ENCODE measurements at places on chromosomes 11 and 22.

DNA sequence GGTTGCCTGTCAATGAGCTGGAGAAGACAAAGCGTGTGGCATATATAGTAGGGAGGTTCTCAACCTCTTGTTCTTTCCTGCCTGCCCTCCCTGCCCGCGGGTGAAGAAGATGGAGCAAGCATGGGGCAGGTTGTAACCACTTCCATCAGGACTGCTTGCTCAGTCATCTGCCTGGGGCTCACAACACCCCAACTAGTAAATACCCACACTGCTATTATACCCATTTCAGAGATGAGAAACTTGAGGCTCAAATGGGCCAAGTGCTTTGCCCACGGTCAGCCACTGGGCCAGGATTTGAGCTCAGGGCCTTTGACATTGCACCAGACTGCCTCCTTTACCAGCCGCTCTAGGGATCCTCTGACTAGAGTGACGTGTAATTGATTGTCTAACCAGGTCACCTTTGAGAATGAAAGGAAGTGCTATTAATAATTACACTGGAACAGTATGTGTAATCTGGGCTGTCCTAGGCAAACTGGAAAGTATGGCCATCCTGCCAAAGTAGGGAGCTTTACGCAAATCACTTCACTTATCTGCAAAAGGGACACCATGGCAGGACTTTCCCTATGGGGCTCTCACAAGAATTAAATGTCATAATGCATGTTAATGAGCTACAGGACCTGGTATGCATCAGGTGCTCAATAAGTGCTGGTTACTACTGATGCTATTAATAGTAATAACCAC is 2.8 kb upstream of the CDC42EP1 start:
- no peak for DNase-seq

DNA sequence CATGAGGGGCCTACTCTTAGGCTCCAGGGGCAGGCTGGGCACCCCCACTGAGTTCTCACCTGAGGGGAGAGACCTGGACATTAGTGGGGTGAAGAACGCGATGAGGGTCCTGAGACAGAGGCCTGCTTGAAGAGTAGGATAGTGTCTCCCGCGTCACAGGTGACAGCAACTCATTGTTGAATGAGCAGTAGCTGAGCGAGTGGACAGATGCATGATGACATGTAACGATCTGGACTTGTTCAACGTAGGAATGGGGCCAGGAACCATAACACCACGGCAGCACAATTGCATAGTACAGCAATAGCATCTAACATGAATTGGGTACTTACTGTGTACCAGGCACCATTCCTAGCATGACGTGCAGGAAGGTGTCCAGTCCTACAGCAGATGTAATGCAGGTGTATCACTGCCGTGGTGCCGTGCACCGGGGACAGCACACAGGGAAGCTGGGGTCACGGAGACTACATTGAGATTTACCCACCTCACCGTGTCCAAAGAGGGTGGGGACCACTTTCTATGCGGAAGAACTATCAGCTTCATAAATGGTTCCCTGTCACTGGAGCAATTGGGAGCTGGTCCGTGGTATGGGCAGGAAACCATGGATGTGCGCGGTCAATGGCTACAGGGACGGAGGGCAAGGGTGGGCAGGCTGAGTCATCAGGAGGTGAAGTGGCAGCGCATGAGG is 1019.1 kb downstream of the TBC1D22A start:
- DNase-seq, result no peak

DNA sequence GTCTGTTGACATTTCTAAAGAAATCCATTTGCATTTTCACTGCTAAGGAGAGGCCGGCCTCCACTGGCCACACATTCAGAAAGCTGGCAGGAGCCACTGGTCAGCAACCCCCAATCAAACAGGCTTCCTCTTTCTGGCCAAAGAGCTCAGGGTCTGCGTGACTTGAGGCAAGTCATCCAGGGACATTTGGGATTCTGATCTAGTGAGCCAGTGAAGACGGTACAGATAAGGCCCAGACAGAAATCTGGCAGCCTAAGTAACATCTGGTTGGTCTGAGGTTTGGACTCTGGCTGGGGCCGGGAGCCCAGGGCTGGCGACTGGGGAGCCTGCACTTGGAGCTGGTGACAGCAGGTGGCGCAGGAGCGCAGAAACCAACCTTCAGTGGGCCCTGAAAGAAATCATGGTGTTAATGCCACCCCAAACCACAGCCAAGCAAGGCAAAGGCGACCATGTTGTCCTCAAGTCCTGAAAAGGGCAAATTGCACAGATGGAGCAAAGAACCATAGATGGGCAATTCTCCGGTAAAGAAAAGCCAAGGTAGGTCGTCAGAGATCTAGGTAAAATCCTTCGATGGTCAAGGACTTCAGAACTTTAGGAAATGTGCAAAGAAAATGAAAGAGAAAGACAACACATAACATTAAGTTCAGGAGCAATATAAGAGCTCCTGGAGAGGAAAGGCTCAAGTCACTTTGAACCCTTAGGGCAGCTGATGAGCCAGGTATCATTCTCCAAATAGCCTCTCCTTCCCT is 99.4 kb upstream of the BLID start:
- peak; percentile 86 for DNase-seq

- peak; percentile 22 for DNase-seq
These were observed 101.7 kb downstream of the FAM181B start for GRCh38 chr11:82631722-82632630.

- DNase-seq, result peak; percentile 77
These were observed 49.7 kb downstream of the RTL6 start for GRCh38 chr22:44448271-44448830.
